Anterior cingulate cortex (tissue), 58 donors: ENCODE measurements at places on chromosomes 12 and 14.

- no peak for DNase-seq
Observed at GRCh38 chr14:90255871-90256270, 482 bp upstream of the PSMC1 start.

- no peak for DNase-seq
Observed at GRCh38 chr12:123634142-123634561, 523 bp downstream of the GTF2H3 start.

- DNase-seq = no peak
Observed at GRCh38 chr12:21568115-21568514, 36.5 kb downstream of the GYS2 start.

DNA sequence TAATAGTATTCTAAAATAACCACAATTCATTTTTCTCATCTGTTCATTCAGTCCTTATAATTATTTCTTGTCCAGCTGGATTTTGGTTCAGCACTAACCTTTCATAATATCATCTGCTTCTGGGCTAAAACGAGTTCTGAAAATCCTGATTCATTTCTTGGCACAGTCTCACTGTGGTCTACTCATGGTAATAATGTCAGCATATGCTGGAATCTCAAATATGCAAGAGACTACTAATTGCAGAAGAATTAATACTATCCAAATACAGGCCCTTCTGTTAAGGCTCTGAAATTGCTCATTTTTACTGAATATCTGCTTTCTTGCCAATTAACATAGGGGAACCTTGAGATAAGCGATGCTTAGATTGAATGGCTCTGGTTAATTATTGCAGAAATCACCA, 597.1 kb downstream of the RPL10L start:
- DNase-seq = no peak

GRCh38 chr12:112852810-112853209, 54.0 kb upstream of the OAS1 start:
- no peak for DNase-seq

DNA sequence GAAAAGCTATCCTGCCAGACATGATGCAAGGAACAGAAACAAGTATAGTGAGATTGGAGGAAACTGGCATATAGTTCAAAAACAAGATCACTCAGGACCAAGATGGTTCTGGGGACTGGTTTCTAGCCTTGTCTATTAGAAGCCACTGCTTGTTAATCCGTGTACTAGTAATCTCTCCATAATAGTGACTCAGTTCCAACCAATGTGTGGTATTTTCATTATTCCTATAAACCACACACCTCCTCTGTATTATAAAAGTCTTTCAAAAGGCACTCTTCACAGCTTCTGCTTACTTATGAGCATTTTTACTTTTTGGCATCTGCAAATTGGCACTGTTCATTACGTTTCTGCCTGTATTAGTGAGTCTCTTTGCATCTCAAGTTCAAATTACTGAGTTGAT, 140.3 kb downstream of the SLC6A15 start:
- DNase-seq = no peak

- no peak for DNase-seq
Observed at GRCh38 chr12:68861890-68862289, 53.9 kb downstream of the MDM2 start.

DNA sequence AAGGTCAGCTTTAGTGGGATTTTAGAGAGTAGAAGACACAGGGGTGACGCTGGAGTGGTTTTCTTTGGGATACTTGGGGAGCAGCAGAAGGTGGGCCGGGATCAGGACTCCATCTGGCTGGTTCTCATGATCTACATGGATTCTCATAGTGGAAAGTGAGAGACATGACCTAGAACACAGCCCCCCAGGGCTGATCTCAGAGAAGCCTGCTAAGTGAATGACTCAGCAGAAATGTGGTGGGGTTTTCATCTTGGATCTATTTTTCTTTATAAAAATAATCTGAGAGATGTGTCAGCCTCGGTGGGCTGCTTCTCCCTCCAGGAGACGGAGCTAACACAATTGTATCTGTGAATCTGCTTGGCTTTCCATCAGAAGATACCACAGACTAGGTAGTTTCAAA, 484.4 kb downstream of the TMEM121 start:
- DNase-seq = no peak

DNA sequence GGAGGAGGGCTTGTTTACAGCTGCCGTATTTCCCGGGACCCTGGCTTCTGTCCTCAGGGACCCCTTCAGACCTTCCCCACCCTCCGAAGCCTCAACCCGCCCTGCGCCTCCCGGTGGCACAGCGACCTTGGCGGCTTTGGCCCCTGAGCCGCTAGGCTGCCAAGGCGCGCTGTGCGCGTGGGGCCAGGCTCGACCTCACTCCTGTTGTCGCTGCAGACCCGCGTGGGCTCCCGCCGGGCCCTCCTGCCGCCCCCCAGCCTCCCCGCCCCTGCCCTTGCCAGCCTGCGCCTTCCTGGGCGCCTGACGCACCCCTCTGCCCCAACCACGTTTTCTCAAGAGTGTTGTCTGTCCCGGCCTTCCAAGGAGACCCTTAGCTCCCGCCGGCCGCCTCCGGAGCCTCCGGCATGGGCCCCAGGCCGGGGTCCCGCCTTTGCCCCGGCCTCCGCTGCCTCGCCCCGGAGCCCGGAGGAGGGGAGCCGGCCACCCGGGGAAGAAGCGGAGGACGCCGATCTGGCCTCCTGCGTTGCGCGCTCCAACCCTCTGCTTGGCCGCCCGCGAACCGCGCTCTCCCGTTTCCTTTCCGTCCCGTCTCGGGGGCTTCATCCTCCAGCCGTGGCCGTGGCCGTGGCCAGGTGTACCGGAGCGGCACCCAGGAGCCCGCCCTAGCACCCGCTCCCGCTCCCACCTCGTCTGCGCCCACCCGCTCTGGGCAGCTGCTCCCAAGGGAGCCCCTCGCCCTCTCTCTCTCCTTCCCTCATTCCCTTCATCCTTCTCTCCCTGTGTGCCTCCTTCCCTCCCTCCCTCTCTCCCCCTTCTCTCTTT, 19.9 kb downstream of the PPP2R5C start:
- DNase-seq = no peak

DNA sequence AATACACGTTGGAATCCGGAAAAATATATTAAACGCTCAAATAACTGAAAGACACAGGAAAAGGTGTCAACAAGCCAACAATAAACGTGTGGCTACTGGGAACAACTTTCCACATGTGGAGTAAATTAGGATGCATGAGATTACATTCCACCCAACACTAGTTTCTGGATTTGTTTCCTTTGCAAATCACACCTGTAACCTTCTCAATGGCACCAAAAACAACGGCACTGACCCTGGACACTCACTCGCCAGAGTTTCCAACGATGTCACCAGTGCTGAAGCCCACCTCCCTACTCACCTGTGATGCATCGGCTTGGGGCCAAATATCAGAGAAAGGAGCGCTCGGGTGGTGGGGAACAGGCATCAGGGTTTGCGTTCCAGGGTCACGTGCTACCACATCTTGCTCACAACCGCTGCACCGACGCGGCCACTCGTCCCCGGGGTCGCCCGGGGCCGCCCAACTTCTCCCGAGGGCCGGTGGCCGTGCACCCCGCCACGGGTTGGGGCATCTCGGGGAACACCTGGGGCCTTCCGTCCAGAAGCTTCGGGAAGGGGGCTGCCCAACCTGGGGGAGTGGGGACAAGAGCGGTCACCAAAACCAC, 629 bp downstream of the PRDM4 start:
- DNase-seq = no peak

- no peak for DNase-seq
Observed at GRCh38 chr14:104019806-104020205, 65.7 kb upstream of the ASPG start.

- DNase-seq = no peak
Observed at GRCh38 chr12:34400986-34401658, 378.8 kb downstream of the ALG10 start.

DNA sequence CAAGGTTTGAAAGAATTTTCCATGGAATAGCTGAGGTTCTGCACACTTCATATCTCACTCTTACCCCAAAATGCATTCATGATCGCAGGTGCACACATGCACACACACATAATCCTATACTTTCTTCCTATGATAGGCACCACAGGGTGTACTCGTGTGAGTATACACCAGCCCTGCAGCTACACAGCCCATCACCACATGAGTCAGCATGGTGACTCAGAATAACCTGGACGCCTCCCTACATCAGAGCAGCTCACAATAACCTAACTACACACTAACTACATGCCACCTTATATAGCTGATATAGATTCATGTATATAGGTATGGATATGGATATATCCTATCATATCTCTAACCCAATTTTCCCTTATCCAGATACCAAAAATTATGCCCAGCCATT, 850.2 kb upstream of the TMEM132C start:
- DNase-seq = no peak

DNA sequence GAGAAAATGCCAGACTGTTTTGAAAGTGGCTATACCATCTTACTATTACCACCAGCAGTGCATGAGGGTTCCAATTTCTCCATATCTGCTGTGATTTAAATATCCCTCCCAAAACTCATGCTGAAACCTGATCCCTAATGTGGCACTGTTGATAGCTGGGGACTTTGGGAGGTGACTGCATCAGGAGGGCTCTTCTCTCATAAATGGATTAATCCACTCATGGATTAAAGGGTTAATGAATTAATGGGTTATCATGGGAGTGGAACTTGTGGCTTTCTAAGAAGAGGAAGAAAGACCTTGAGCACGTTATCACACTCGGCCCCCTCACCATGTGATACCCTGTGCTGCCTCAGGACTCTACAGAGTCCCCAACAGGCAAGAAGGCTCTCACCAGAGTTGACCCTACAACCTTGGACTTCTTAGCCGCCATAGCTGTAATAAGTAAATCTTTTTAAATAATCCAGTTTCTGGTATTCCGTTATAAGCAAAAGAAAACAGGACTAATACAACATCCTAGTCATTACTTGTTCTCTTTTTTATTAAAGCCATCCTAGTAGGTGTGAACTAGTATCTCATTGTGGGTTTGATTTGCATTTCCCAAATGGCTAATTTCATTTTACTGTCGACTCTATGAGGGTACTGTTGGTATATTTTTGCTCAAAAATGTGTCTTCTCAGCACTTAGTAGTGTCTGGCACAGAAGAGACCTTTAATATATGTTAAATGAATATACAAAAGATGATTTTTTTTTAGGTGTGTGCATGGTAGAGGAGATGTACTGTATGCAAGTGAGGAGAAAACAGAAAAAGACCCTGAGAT, 14.3 kb downstream of the PPP1R12A start:
- DNase-seq = no peak

DNA sequence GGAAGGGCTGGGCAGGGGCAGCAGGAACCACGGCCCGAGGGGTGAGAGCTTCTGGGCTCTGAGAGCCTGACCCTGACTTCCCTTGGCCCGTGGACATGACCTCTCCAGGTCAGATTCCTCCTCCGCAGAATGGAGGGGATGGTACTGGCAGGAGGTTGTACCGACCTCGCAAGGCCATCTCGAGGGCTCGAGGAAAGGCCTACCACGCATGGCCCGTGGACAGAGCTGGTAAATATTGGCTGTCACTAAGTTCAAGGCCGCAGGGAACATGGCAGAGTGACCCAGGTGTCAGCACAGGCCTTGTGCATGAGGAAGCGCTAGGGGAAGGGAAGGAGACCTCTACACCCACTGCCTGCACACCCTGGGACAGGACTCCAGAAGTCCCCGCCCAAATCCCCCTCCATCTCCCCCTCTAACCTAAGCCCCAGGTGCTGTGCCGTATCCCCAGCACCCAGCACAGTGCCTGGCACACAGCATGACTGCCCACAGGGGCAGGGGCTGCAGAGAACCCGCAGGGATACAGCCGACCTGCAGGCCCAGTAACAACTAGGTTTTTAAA, 54.9 kb upstream of the PPP2R5C start:
- no peak for DNase-seq

DNA sequence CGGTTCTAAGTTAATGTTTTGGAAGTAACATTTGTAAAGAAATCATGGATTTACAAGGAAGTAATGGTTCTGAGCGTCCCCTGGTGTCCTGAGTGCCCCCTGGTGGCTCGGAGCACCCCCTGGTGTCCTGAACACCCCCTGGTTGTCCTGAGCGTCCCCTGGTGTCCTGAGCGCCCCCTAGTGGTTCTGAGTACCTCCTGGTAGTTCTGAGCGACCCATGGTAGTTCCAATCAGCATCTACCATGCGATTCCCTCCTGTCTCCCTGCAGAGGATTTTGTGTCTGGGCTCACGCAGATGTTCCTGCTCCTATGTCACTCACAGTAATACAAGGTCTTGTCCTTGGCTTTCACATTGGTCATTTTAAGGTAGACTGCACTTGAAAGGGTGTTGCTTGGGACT, 1352.9 kb downstream of the TMEM121 start:
- no peak for DNase-seq

DNA sequence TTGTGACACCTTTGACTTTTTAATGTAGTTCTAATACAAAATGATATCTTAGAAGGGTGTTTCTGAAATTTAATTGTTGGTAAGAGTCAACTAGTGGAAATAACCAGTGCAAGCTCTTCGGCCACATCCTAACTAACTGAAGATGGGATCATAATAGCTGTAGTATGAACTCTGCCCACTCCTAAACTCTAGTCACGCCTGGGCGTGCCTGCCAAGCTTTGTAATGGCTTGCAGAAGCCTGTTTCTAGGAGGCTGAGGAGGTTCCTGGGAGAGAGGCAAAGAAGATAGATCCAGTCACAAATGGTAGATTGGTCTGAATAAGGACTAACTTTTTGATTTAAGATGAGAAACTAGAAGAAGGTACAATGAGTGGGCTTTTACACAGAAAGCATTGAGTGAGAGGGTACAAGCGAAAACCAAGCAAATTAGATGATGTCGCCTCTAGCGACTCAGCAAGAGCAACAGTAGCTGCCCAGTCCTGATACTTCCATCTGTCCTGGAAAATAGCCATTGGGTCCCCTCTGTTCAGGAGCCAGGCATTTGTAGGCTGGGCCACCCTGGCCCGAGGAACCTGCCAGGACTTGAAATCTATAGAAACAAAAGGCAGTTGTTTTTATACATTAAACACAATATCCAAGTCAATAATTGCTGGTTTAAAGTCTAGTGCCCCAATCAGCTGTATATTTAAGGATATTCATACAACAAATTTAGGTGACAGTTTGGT, 148.8 kb downstream of the SLC38A4 start:
- DNase-seq = no peak

GRCh38 chr12:55788546-55788945, 29.0 kb downstream of the SARNP start:
- DNase-seq = no peak

- no peak for DNase-seq
Observed at GRCh38 chr14:99968941-99969340, 96.3 kb upstream of the EVL start.

GRCh38 chr14:33114331-33114730, 175.7 kb downstream of the NPAS3 start:
- no peak for DNase-seq

GRCh38 chr12:42119085-42119633, 25.5 kb downstream of the GXYLT1 start:
- DNase-seq = no peak

DNA sequence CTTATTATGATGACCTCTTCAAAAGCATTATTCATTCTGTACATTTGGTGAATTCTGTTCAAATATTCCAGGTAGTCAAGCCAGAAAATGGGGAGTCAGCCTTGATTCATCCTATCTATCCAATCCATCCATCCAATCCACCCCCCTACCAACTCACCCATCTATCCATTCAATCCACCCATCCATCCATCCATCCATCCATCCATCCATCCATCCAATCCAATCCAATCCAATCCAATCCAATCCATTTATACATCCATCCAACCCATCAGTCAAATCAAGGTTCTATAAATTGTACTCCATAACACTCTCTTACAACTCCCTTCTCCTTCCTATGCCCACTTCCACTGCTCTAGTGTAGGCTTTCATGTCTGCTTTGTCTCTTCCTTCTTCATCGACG, 35.8 kb upstream of the GRIP1 start:
- no peak for DNase-seq
